ENCODE measurements at places on chromosomes 4 and X.

- no peak for DNase-seq
Observed at GRCh38 chr4:154308207-154308606, 183.4 kb downstream of the DCHS2 start.

- no peak for DNase-seq
Observed at GRCh38 chrX:10630320-10630719, 9.9 kb upstream of the MID1 start.

- DNase-seq = peak; percentile 40
Observed at GRCh38 chrX:9785944-9786797, at the start of gene SHROOM2. SHROOM2 (plus strand) TSS chrX:9786429; CDS start chrX:9786546, 117 bp downstream.

DNA sequence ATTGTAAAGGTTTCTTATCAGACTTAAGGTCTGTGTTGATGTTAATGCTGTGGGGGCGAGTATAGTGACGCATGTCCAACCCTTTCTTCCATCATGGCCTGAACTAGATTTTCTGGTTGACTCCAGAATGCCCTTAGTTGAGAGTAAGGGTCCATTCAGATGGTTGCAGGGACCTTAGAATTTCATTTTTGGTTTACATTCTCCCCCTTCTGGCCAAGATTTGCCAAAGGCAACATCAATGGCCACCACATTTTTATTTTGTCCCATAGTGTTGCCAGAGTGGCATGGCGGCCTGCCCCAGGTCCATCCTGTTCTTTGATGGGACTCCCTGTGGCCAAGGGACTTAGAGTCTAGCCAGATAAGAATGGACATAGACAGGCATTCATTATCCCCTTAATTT, 368.5 kb downstream of the GPM6A start:
- DNase-seq = no peak

DNA sequence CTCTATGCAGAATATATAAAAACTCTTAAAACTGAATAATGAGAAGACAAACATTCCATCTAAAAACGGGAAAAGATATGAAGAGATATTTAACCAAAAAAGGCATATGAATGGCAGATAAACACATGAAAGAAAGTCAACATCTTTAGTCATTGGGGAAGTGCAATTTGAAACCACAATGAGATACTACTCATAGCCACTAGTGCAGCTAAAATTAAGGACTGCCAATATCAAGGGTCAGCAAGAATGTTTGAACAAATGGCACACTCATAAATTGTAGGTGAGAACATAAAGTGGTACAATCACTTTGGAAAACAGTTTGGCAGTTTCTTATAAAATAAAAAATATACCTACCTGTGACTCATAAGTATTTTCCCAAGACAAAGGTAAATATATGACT, 534.9 kb upstream of the DIPK2B start:
- DNase-seq = no peak

DNA sequence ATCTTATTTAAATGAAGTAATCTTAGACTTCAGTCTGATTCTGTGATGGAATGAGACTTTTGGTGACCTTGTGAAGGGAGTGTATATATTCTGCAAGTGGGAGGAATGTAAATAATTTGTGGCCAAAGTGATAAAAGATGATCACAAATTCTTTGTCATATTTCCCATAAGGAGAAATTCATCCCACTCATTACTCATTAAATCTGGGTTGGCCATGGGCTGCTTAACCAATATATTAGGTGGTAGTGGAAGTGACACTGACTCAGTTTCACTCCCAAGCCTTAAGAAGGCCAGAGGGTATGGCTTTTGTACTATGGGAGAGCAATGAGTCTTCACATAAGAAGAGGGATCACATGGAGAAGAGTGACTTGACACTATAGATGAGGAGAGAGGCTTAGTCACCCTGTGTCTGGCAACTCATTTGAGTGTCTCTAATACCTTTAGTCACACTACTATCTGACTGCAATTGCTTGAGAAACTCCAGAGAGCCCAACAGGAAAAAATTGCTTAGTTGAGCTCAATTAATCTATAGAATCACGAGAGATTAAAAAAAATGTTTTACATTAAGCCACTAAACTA, 408.2 kb upstream of the PITX2 start:
- no peak for DNase-seq

All from ovary (tissue), 10 donors.